ENCODE measurements at places on chromosomes 6 and 20. TPM values are rescaled to one million over a fixed set of nuclear protein-coding genes. Genes with fewer than 3 reads are reported as not detected.

GRCh38 chr6:14671261-14671681, 553.7 kb downstream of the CD83 start:
- DNase-seq: no peak

The LIN28B gene
- polyA plus RNA-seq: 0.11 TPM

The ADISSP gene
- 21.8 TPM for polyA plus RNA-seq

GRCh38 chr6:169335301-169335700, 81.7 kb upstream of the THBS2 start:
- no peak for DNase-seq

- no peak for DNase-seq
Observed at GRCh38 chr20:39516964-39517363, 554.8 kb downstream of the DHX35 start.

DNA sequence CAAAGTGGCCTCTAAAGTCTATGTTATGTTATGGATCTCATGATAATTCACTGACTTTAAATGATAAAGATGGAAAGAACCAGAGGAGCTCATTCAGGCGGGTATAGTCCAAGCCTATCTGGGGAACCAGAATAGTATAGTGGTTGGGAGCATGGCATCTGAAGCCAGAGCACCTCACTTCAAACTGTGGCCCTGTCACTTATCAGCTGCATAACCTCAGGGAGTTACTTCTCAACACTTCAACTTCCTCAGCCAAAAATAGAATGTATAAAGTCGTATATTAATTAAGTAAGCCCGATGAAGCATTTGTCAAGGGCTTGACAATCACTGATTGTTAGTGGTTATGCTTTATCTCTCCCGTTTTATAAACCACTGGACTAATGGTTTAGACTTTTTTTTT, 112.7 kb downstream of the RTN4IP1 start:
- DNase-seq: no peak

DNA sequence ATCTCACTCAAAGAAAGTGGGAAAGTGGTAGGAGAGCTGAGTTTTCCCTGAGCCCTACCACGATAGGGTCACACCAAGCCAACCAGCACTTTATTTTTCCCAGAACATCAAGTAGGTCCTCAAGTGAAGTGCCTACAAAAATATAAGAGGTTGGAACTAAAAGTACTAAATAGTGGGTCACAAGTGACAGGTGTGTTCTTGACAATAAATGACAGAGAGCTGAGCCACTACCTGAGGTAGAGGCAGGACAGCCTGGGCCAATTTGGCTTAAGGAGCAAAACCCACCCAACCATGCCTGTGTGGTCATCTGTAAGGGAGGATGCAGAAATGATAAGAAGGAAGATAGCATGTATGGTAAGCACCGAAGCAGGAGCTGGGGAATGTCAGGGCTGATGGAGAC, 154.8 kb upstream of the SSTR4 start:
- DNase-seq: no peak

DNA sequence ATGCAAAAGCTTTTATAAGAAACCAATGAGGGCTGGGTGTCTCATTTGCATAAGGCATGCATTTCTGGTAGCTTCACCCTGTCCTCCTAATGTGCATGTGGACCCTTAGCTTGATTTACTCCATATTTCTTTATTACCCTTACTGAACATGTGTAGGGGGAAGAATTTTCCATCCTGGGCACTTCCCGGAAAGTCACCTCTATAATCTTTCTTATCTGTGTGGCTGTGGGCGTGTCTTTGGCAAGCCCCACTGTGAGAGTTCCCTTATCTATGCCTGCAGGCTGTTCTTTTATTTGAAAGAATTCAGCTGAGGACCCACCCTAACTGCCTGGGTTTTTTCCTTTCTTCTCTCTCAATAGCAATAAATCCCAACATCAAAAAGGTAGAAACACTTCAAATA, 627.8 kb downstream of the DOK5 start:
- no peak for DNase-seq

The RBPJL gene
- not detected for polyA plus RNA-seq

The CDSN gene
- not detected for polyA plus RNA-seq

DNA sequence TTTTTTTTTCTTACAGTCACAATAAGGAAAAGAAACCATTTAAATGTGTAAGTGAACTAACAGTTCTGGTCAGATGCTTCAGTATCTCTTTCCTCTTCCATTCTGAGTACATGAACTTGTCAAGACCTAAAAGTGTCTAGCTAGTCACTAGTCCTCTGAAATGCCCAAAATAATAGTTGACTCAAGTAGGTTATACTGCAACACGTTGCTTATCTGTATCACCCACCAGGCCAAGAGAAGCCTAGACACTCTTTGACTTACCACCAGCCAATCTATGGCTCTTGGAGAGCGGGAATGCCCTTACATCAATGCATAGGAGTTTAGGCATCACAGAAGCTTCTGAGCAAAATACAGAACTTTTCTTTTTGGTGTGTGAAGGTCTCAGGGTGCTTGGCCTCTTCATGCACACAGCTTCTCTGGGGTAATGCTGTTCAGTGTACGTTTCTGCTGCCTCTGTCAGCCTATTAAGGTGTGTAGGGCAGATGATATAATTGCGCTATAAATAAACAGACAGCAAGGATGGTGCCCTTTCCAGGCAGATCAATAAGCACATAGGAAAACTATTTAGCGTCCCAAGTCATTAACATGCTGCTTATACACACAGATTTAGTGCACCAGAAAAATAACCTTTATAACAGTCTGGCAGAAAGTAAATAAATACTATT, 7.8 kb upstream of the GFOD1 start:
- DNase-seq: no peak

DNA sequence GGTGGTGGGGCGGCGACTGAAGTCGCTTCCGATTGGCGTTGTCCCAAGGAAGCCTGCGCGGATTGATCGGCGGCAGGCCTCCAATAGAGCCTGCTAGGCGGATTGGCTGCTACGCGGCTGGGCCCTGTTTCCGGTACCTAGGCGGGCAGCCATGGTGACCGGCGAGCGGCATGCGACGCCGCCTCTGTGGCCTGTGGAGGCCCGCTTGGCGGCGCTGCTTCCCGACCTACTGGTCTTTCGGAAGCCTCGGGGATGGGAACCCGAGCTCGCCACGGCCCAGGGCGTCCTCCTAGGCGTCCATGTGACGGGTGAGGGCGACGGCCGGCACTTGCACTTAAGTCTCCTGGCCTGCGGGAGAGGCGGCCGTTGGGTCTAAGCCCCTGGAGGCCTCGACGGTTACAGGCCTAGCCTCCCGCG, 28.1 kb downstream of the NFYA start:
- DNase-seq: no peak

GRCh38 chr6:150881911-150882481, 16.5 kb downstream of the MTHFD1L start:
- no peak for DNase-seq

DNA sequence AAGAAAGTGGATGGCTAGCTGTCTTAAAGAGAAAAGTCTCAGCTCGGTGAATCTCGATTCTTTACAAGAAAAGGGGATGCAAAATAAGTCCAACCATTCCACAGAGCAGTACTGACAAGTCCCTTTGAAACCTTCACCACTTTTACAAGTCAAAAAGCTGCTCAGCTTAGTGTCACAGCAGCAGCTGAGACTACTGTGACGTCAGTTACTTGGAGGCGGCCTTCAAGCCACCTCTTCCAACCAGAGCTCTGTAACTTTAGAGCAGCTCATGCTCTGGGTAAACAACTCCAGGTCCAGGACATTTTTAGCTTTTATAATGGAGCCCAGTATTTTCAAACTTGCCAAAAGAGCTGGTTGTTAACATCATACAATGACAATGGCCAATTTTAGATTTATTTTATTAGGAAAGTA, at the start of gene KIAA0408:
KIAA0408 (minus strand) TSS at position 159 of the 411 bp plus-strand sequence. CDS start 5,408 bp downstream, outside the sequence.
- DNase-seq: peak; percentile 70

GRCh38 chr20:1842281-1842680, 52.9 kb upstream of the SIRPA start:
- DNase-seq: no peak

GRCh38 chr6:48073976-48074767, 36.8 kb downstream of the PTCHD4 start:
- DNase-seq: no peak

DNA sequence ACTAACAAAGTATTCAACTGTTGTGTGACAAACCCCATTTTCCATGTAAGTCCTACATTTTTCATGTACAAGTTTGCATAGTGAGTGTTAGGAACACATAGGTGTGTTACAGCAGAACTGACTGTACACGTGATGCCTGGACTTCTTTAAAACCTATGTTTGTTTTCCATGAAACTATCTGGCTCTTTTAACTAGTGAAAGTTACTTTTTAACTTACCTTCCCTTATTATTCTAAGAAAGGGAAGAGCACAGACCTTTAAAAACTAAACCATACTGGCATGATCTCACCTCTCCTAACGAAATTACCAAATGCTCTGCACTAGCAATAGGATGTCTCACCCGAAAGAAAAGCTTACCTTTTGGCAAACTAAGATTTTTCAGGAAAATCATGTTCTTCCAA, 87.8 kb downstream of the CENPW start:
- DNase-seq: no peak

DNA sequence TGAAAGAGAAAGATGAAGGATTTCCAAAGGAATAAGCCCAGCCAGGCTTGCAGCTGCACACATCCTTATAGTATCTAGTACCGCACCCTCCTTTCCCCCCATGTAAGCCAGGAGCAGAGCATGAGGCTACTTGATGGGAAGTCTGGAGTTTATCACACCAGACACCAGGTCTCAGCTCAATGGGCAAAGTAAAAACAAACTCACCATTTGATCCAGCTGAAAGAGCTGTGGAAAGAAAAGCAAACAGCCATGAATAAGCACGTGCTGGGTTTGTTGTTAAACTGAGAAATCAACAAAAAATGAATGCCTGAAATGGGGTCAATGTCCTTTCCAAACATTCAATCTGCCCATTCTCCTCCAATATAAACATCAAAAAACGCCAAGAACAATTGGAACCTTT, 50.6 kb upstream of the MAP7 start:
- DNase-seq: no peak

DNA sequence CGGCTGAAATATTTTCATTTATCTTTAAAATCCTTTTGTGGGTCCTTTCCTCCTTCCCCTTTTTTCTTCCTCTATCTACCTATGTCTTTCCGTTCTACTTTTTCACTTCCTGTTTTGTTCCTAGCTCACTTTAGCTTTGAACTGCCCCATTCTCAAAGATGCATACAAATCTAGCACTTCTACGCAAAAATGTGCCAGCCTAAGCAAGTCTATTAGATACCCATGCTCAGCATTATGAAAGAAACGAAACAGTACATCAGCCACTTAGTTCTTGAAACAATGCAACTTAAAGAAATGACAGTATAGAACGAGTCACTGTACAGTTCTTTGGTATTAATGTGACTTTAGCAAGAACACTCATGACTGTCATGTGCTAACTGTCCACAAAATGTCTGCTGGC, 47.3 kb upstream of the MARCKS start:
- no peak for DNase-seq

DNA sequence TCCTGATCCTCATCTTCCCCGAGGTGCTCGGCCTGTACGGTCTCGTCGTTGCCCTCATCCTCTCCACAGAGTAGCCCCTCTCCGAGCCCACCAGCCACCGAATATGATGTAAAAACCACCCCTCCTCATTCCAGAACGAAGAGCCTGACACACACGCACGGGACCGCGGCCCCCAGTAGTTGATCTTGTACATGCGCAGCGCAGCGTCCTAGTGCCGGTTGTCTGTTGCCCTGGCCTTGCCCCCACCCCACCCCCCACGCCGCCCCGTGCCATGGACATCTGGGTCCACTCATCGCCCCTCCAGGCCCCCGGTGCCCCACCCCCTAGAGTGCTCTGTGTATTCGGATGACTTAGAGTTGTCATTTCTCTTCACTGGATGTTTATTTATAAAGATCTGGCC, 5.2 kb upstream of the PRPH2 start:
- no peak for DNase-seq

The NKAIN2 gene
- polyA plus RNA-seq: 21.1 TPM

DNA sequence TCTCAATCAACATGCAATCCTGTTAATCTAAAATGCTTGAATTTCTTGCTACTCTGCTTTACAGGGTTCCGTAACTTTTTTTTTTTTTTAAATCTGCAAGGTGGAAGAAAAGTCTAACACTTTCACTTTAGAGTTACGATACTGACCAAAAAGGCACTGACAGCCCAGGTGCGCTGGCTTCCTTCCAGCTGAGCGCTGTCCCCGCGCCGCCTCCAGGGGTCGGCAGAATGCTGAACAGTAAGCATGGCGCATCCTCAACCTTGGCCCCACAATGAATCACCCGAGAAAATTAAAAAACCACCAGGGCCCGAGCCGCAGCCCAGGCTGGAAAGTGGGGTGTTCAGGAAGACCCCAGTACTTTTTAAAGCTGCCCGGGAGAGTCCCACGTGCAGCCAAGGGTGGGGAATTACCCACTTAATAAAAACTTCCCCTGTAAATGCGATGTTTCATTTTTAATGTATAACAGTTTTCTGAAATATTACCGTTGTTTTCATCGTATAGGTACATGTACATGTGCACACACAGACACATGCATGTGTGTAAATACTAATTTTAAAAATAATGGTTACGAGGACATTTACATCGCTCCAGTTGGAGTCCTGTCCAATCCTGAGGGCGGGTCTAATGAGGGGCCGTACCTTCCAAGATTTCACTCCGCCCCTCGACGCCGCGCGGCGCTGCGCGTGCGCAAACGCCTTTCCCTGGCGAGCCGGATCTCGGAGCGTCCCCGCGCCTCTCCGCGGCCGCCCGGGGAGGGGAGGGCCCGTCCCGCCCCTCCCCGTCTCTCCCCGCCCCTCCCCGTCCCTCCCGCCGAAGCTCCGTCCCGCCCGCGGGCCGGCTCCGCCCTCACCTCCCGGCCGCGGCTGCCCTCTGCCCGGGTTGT, at the start of gene GINM1:
GINM1 (plus strand) TSS at position 849 of the 883 bp plus-strand sequence. CDS start 40 bp downstream, outside the sequence.
- DNase-seq: peak; percentile 89

Data from left renal pelvis (tissue), 4 donors.